ENCODE measurements at places on chromosomes 7 and 10.

DNA sequence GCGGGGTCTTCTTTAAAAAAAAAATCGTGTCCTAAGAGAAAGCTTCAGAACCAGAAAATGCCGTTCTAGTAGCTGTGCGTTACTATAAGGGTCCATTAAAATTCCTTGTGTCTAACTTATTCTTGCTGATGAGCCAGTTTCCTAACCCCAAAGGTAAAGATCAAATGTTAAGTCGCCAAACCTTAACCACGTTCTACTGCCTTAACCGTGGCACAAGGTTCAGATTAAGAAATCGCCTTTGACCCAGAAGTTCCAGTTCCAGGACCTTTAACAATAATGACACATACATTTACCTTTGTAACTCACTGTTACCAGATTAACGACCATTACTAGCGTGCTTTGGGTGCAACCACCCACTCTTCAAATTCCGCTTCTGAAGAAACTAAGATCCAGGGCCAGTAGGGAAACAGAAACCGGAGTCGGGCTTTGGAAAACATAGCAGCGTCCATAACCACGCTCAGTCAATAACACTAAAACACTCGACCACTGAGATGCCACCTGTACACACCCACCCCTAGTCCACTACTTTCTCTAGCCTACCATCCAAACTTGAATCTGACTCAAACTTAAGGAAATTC lies 620 bp downstream of the BET1 start:
- DNase-seq = no peak

- no peak for DNase-seq
Measured at GRCh38 chr7:157312941-157313340, 23.9 kb upstream of the DNAJB6 start.

DNA sequence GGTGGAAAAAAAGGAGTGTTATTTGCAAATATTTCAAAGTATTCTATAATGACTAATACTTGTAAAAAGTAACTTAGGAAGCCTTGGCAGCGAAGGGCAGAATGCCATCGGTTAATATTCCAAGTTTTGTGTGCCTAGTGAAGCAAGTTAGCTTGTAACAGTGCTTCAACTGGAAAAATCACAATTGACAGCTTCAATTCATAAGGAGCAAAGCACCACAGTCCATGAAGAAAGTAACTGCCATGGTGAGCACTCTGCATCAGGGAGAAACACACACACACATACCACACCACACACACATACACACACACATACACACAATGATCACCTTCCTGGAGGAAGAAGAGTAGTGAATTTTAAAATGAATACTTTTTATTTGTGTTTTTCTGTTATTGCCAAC lies 298.3 kb downstream of the CNTNAP2 start:
- no peak for DNase-seq

GRCh38 chr10:23457632-23458417 lies 18.9 kb downstream of the OTUD1 start:
- no peak for DNase-seq
